ENCODE measurements at places on chromosomes 12 and 14.

DNA sequence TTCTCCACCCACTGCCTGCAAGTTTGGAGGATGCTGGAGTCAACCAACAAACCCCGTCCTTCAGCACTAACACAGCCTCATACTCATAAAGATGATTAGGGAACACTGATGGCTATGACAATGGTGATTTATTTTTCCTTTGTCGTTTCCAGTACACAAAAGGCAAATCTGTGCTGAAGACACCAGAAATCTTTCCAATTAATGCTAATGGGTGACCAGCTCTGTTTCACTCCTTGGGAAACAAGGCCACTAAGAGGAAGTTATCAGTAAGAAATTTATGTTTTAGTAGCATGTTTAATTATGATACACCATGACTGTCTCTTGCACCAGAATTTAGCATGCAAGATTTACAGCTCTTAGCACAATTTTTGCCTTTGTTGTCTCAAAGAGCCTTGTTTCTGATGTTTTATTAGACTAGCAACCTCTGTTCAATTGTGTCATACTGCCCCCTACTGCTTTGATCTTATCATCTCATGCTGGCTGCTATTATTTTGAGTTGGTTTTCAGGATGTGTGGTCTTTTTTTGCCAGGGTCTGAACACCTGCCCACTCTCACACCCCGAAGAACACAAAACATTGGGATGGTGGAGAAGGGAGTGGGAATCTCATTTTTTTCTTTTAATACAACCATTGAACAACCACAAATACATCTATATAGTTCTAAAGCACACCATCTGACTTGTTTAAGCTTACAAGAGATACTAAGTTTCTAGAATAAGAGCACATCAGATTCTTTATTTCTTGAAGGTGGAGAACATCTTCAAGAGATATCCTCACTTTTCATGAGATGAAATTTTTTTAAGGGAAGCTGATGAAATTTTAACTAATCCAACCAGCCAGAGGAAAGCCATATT, 160.9 kb downstream of the SPTSSA start:
- H3K4me3 ChIP-seq = no peak overlapping the region
- no peaks in the 10 kb centered on the region for H3K27me3 ChIP-seq
- H3K36me3 ChIP-seq = no peaks in the 10 kb centered on the region

- no peaks in the 10 kb centered on the region for H3K4me1 ChIP-seq
- no peak overlapping the region for H3K27ac ChIP-seq
- no peak for DNase-seq
- H3K27me3 ChIP-seq = no peaks in the 10 kb centered on the region
- H3K4me3 ChIP-seq = no peak overlapping the region
- no peaks in the 10 kb centered on the region for H3K36me3 ChIP-seq
Measured at GRCh38 chr12:121240484-121241101, 30.7 kb downstream of the P2RX4 start.

DNA sequence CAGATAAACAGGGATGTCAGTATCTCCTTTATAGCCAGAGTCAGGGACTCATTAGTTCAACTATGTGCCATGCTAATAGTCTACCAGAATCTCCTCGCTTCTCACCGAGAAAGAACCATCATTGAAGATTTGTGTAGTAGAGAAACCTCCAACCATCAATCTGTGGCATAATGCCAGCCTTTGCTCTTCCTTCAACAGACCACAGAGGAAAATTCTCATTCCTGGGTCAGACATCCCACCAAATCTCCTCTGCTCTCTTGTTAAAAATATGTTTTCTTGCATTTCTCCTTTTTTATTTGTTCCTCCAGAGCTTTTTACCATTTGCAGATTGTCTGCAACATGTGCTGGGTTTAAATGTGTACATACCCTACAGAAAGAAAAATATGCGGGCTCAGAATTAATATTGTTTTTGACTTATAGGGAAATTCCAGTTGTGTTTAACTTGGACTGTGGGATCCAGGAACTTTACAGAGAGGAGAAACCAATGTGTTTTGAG, 64.9 kb downstream of the LLPH start:
- no peak for DNase-seq
- no peaks in the 10 kb centered on the region for H3K27me3 ChIP-seq
- no peaks in the 10 kb centered on the region for H3K36me3 ChIP-seq
- H3K4me1 ChIP-seq = no peaks in the 10 kb centered on the region
- no peak overlapping the region for H3K27ac ChIP-seq

DNA sequence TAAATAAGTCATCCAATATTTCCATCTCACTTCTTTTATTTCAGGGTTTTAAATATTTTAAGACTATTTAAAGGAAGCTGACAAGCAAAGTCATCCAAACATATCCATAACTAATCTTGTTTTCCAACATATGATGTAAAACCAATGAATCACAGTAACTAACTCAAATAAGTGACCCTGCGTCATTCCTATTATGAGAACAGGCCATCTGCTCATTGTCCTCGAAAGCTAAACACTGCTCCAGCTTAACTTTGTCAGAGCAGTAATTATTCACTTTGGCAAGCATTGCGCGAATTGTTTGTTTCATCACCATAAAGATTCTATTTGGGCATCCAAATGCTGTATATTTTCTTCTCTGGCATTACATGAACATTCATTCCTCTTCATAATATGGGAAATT, 99.1 kb downstream of the CAPZA3 start:
- H3K4me3 ChIP-seq = no peak overlapping the region
- H3K36me3 ChIP-seq = no peaks in the 10 kb centered on the region
- DNase-seq = no peak
- no peaks in the 10 kb centered on the region for H3K4me1 ChIP-seq

GRCh38 chr12:5479761-5480160, 47.9 kb downstream of the NTF3 start:
- no peaks in the 10 kb centered on the region for H3K36me3 ChIP-seq
- no peak overlapping the region for H3K4me3 ChIP-seq
- H3K4me1 ChIP-seq = no peaks in the 10 kb centered on the region

DNA sequence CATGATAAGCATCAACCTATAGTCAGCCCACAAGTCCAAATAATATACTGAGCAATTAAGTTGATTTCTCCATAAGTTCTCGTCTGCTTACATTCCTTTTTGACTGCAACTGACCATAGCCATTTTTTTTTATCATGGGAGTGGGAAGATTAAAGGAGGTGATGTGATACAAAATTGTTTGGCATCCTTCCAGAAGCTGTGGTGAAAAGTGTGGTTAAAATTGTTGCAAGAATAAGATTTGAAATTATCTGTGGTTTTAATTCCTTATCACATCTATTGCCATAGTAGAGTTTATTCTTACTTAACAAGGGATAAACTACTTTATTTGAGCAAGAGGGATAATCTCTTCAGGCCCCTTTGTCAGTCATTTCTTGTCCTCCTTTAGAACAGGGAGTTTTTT, 50.7 kb downstream of the LIN52 start:
- H3K4me1 ChIP-seq = no peaks in the 10 kb centered on the region
- DNase-seq = no peak
- no peaks in the 10 kb centered on the region for H3K36me3 ChIP-seq
- H3K4me3 ChIP-seq = no peak overlapping the region
- H3K27me3 ChIP-seq = no peaks in the 10 kb centered on the region

GRCh38 chr12:14452865-14453264, 87.4 kb downstream of the ATF7IP start:
- H3K36me3 ChIP-seq = peaks cover 35% of the 10 kb centered on the region
- H3K27ac ChIP-seq = no peak overlapping the region
- no peaks in the 10 kb centered on the region for H3K27me3 ChIP-seq
- H3K4me3 ChIP-seq = no peak overlapping the region
